ENCODE measurements at places on chromosomes 6 and 20. TPM values are rescaled to one million over a fixed set of nuclear protein-coding genes. Genes with fewer than 3 reads are reported as not detected.

GRCh38 chr6:107538856-107539387, 49.0 kb downstream of the SOBP start:
- no peaks in the 10 kb centered on the region for H3K36me3 ChIP-seq
- H3K4me3 ChIP-seq, result no peak overlapping the region
- no peak overlapping the region for H3K27ac ChIP-seq
- no peaks in the 10 kb centered on the region for H3K27me3 ChIP-seq
- DNase-seq, result no peak

DNA sequence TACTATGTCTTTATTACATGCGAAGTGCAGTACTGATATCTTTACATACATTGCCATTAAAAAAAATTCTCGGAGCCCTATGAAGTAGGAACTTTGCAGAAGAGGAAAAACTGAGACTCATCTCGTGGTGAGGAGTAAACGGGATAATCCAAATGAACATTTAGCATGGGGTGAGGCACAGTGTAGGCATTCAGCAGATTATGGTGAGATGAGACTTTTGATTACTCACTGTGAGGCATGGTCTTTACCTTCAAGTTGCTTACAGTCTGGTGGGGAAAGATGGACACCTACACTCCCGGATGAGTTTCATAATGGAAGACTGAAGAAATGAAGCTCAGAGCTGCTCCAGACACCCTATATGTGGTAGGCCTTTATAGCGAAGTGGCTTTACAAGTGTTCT, 1.4 kb downstream of the RPRD1B start:
- peaks cover under 1% of the 10 kb centered on the region for H3K36me3 ChIP-seq
- peaks cover 69% of the 10 kb centered on the region for H3K4me1 ChIP-seq
- peak overlapping the region; percentile 98 for H3K27ac ChIP-seq
- H3K4me3 ChIP-seq, result peak overlapping the region; percentile 97
- no peak for DNase-seq
- H3K27me3 ChIP-seq, result peaks cover 7% of the 10 kb centered on the region

DNA sequence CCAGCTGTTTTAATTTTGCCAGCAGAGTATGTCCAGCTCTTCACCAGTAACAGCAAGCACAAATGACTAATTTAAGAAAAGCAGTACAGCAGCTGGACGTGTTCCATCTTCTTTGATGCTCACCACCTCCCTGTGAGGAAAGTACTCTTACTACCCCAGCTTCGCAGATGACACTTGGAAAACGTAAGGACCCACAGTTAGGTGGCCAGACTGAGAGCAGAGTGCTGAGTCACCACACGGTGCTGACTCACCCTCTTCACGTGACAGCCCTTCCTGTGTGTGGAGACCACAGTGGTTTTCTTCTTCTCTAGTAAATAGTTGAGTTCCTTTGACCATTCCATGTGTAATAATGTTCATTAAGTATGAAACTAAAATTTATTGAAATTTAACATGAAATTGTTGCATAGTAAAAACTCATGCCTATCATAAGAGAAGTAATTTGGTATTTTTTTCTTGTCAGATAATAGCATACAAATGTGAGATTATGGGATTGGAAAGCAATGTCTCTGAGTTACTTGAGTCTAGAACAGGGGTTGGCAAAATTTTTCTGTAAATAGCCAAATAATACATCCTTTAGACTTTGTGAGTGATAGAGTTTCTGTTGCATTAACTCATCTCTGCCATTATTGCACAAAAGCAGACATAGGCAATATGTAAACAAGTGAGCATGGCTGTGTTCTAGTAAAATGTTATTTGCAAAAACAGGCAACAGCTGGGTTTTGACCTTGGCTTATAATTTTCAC, 76.6 kb downstream of the SLX4IP start:
- peak overlapping the region; percentile 42 for H3K27ac ChIP-seq
- DNase-seq, result peak; percentile 64
- H3K4me1 ChIP-seq, result peaks cover 46% of the 10 kb centered on the region
- no peaks in the 10 kb centered on the region for H3K36me3 ChIP-seq
- H3K4me3 ChIP-seq, result peak overlapping the region; percentile 34

DNA sequence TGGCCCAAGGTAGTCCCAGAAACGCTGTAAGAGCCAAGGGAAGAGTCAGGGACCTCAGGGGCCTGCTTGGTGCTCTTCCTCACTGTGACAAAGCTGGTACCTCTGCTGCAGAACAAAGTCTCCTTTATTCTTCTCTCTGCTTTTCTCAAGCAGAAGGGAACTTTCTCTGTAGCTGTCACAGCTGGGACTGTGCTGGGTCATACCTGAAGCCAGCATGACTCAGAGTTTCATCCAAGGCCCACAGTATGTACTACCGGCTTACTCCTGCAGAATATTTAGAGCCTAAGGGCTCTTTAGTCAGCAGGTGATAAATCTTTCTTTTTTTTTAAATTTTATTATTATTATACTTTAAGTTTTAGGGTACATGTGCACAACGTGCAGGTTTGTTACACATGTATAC, 183.2 kb downstream of the TINAG start:
- H3K27me3 ChIP-seq, result no peaks in the 10 kb centered on the region
- no peaks in the 10 kb centered on the region for H3K36me3 ChIP-seq
- no peak overlapping the region for H3K27ac ChIP-seq

DNA sequence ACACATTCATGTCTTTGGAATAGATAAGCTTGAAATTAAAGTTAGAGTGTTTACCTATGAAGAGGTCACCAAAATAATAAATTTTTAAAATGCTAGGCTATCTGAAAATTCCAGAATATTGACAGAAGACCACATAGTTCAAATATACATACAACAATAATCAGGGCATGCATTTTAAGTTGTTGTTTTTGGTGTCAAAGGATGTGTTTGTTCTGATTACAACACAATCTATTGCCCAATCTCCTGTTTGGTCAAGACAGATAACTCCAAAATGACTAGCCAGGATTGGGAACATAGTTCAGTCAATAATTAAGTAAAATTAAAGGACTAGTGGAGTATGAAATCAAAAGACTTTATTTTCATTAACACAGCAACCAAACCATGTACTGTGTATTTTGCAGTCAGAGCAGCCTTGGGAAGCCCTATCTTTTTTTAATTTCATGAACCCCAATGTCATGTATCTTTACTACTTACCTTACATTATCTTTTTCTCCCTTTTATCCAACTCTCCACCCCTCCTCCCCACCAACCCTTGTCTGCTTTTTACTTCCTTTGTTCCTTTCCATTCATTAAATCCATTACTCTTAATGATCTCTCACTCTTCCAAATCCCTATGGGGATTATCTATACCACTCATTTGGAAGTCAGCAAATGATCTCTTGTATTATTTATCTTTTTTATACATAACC, 111.2 kb downstream of the CDK19 start:
- H3K4me3 ChIP-seq, result no peak overlapping the region
- no peaks in the 10 kb centered on the region for H3K36me3 ChIP-seq
- peaks cover 4% of the 10 kb centered on the region for H3K4me1 ChIP-seq

DNA sequence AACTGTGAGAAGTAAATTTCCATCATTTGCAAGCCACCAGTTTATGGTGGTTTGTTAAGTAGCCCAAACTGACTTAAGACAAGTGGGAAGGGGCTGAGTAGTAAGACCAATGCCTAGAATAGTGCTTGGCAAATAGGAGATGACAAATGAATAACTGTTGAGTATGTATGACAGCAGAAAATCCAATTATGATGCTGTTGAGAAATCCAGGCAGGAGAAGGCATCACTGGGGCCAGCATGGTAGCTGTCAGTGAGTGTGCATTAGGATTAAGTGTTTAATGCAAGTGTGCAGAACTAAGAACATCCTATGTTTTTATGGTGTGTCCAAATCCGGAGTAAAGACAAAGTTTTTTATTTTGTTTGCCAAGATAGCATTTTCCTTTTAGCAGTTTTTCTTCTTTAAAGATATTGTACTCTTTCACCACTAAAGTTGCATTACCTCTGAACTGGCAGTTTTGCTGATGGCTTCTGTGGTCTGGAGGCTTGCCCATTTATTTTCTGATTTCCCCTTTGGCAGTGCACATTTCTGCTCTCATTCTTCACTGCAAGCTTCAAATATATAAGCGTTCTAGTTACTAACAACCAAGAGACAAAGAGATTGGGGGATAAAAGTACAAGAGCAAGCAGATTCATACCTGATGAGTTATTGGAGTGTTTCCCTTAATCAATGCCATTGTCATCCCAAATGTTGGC, 289.7 kb downstream of the KCNQ5 start:
- no peak overlapping the region for H3K4me3 ChIP-seq
- H3K27ac ChIP-seq, result no peak overlapping the region
- DNase-seq, result no peak
- H3K4me1 ChIP-seq, result peaks cover 10% of the 10 kb centered on the region

Gene PNLDC1
- polyA plus RNA-seq, result not detected

All from immature natural killer cell (primary cell).